ENCODE measurements at places on chromosomes 1 and 21. TPM values are rescaled to one million over a fixed set of nuclear protein-coding genes. Genes with fewer than 3 reads are reported as not detected.

The LINGO4 gene
- 0.63 TPM for total RNA-seq

GRCh38 chr1:14149431-14149830 lies 449.1 kb upstream of the KAZN start:
- no peaks in the 10 kb centered on the region for H3K27me3 ChIP-seq
- H3K4me1 ChIP-seq: no peaks in the 10 kb centered on the region
- no peak overlapping the region for H3K4me3 ChIP-seq
- H3K36me3 ChIP-seq: no peaks in the 10 kb centered on the region

DNA sequence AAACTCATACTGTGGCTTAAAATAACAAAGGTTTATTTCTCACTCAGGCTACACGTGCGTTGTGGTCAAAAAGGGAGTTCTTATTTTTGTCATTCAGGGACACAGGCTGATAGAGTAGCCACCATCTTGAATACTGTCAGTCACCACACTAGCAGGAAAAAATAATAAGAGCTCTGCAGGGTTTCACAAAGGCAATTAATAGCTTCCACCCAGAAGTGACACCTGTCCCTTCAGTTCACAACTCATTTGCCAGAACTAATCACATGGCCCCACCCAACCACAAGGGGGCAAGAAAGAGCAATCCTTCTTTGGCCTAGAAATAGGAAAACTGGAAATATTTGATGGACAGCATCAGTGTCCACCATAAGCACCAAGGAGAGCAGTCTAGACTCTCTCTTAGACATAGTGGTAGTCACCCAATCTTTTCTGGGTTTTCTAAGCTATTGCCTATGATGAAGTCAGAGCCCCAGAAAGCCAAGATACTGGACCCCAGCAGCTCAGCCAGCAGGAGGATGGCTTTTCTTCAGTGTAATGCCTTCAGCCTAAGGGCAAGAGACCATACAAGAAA lies 8.2 kb downstream of the HAPLN2 start:
- H3K4me3 ChIP-seq: no peak overlapping the region
- no peak overlapping the region for H3K27ac ChIP-seq
- peaks cover 17% of the 10 kb centered on the region for H3K4me1 ChIP-seq
- no peak for DNase-seq

DNA sequence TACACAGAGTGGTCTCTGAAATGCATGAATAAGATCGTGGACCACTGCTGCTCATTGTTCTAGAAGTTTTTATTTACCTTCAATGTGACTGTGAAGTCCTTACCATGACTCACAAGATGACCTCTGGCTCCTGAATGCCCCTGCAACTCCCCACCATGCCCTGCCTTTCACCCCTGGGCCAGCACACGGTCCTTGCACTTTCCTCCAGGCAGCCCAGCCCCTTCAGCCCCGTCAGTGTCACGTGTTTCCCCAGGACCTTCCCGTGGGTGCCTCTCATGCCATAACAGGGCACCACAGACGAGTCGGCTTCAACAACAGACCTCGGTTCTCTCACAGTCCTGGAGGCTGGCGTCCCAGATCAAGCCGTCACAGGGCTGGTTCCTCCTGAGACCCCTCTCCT lies 62.1 kb downstream of the B3GALT5 start:
- H3K27me3 ChIP-seq: no peaks in the 10 kb centered on the region
- H3K27ac ChIP-seq: no peak overlapping the region
- no peak for DNase-seq
- no peak overlapping the region for H3K4me3 ChIP-seq
- no peaks in the 10 kb centered on the region for H3K36me3 ChIP-seq

DNA sequence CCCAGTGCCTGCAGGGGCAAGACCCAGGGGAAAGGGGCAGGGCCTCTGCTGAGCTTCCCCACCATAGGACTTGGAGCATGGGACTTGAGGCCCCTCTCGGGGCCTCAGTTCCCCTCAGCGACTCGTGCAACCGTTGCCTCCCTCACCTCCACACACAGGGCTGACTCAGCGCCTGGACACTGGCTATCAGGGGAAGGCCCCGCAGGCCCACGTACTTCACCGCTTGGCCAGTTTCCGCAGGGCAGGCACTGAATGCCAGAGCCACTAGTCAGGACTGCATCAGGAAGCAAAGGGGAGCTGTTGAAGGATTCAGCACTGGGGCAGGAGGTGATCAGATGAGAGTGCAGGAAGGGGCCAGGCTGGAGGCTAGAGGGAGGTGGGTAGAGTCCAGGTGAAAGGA lies 15.5 kb upstream of the FAM131C start:
- H3K4me1 ChIP-seq: no peaks in the 10 kb centered on the region
- H3K36me3 ChIP-seq: no peaks in the 10 kb centered on the region
- no peak overlapping the region for H3K4me3 ChIP-seq
- no peaks in the 10 kb centered on the region for H3K27me3 ChIP-seq
- no peak for DNase-seq

GRCh38 chr1:212135166-212135565 lies 99.6 kb downstream of the DTL start:
- DNase-seq: no peak
- no peaks in the 10 kb centered on the region for H3K36me3 ChIP-seq
- H3K27ac ChIP-seq: no peak overlapping the region
- no peaks in the 10 kb centered on the region for H3K27me3 ChIP-seq
- no peak overlapping the region for H3K4me3 ChIP-seq

DNA sequence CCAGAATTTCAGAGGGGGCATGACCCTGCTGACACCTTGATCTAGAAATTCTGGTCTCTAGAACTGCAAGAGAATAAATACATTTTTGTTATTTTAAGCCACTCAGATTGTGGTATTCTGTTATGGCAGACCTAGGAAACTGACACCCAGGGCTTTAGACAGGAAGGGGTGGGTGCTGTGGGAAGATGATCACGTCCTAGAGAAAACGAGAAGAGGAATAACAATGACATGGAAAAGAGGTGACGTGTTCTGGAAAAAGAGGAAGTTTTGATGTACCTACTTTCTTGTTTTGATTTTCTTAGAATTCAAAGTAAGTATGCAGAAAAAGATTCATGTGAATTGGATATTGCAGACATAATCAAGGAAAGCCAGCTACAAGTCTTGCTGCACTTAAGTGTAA lies 232.9 kb upstream of the RUNX1 start:
- H3K27me3 ChIP-seq: no peaks in the 10 kb centered on the region
- H3K4me1 ChIP-seq: no peaks in the 10 kb centered on the region
- no peak for DNase-seq

DNA sequence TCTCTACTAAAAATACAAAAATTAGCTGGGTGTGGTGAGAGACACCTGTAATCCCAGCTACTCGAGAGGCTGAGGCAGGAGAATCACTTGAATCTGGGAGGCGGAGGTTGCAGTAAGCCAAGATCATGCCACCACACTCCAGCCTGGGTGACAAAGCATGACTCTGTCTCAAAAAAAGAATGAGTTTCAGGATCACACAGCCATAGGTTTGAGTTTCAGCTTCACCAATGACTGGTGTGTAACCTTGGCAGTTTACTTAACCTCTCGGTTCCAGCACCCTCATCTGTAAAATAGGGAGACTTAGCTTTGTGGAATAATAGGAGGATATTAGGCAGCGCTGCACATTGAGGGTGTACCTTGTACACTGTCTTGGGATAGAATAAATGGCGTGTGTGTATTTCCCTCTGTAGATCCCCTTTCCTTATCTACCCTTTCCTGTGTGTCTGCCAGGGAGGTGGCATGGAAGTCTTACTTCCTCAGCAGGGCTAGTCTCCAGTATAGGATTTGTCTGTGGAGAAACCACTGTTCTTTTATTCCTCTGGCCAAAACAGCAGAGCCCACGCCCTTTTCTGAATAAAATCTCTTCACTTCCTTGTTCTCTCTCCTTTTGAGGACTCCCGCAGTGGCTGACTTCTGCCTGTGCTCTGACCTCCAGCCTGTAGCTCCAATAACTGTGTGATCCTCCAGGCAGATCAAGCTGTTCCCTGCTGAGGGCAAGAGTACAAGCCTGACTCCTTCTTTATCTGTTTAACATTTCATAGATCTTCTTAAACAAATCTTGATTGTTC lies 90.4 kb downstream of the HHAT start:
- H3K27ac ChIP-seq: no peak overlapping the region
- H3K4me1 ChIP-seq: no peaks in the 10 kb centered on the region
- no peaks in the 10 kb centered on the region for H3K36me3 ChIP-seq
- no peak for DNase-seq
- H3K4me3 ChIP-seq: no peak overlapping the region

GRCh38 chr1:108862698-108863477 lies 6.0 kb upstream of the AKNAD1 start:
- no peaks in the 10 kb centered on the region for H3K27me3 ChIP-seq
- no peaks in the 10 kb centered on the region for H3K36me3 ChIP-seq
- H3K4me3 ChIP-seq: no peak overlapping the region
- no peaks in the 10 kb centered on the region for H3K4me1 ChIP-seq
- no peak overlapping the region for H3K27ac ChIP-seq

- no peaks in the 10 kb centered on the region for H3K36me3 ChIP-seq
- peaks cover 4% of the 10 kb centered on the region for H3K4me1 ChIP-seq
- no peak overlapping the region for H3K27ac ChIP-seq
- no peak for DNase-seq
- no peak overlapping the region for H3K4me3 ChIP-seq
Observed at GRCh38 chr1:117537291-117537920, 68.4 kb upstream of the TENT5C start.
